ENCODE measurements at places on chromosomes 6 and 20. TPM values are rescaled to one million over a fixed set of nuclear protein-coding genes. Genes with fewer than 3 reads are reported as not detected.

GRCh38 chr20:49268600-49269365 is 9.1 kb downstream of the ZNFX1 start:
- H3K27me3 ChIP-seq: no peaks in the 10 kb centered on the region
- H3K27ac ChIP-seq: no peak overlapping the region
- H3K4me3 ChIP-seq: no peak overlapping the region

DNA sequence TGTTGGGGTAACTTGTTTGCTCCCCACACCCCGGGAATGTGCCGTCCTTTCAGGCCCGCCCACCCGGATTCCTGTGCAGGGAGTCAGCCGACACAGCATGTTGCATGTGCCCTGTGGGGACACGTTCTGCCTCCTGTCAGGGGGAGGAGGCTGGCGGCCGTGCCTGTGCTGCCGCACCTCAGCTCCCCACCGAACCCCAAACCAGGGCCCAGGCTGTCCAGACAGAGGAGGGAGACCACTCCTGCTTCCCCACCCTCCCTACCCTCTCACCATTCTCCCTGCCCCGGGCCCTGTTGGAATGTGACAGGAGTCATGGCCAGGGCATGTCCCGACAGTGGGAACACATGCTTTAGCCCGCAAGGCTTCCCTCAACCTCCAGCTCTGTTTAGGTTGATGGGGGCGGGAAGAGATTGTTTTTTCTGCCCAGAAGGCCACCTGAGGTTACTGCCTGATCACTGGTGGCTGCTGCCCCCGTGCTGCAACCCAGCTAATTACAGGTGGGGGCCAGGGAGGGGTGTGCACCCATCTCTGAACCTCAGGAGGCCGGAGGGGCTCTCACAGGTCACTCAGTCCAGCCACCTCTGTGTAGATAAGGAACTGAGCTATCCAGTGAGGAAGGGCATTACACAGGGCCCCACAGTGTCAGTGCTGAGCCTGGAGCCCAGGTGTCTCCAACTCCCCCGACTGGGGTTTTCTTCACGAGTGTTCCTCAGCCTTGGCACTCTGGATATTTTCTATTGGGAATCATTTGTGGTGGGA is 13.6 kb downstream of the LRRC73 start:
- peaks cover 21% of the 10 kb centered on the region for H3K36me3 ChIP-seq
- no peaks in the 10 kb centered on the region for H3K27me3 ChIP-seq

DNA sequence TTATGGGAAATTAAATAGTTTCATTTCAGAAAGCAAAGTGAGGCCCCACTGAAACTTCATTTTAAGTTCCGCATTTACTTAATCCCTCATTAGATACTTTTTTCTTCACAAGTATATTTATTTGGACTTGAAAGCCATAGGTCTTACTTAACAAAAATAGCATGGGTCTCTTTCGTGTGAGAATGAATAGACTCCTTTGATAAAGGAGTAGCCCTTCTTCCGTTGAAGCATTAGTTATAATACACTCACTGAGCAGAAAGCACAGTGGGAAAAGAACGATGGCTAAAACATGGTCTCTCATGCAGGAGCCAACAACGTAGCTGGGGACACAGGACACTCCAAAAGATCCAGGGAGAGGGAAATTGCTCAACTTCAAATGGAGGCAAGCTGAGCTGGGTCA is 130.4 kb downstream of the SLC23A2 start:
- no peaks in the 10 kb centered on the region for H3K27me3 ChIP-seq
- H3K36me3 ChIP-seq: peaks cover 8% of the 10 kb centered on the region
- no peak overlapping the region for H3K27ac ChIP-seq
- H3K4me1 ChIP-seq: 0 out of 2 replicates have a peak, but pooled peaks cover 3% of the 10 kb centered on the region
- no peak for DNase-seq

DNA sequence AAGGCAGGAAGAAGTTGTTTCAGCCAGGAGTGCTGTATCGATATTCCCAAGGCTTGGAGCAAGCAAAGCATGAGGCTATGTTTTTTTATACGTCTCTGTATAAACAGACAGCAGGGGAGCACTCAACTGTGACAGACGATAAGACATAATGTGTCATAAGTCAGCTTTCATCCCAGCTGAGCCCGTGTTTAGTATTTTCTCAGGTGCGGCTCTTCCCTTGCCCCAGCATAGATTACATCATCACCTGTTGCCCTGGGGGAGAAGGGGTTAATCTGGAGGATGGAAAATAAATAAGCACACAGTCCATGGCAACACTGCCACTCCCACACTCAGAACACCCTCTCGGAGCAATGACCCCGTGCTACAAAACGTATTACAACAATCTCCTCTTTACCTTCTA is 22.1 kb upstream of the KCNK5 start:
- H3K4me3 ChIP-seq: no peak overlapping the region
- H3K36me3 ChIP-seq: peaks cover 15% of the 10 kb centered on the region
- H3K27ac ChIP-seq: no peak overlapping the region
- no peak for DNase-seq

GRCh38 chr20:58981628-58982364 is 740 bp downstream of the NELFCD start:
- no peak for DNase-seq
- H3K27ac ChIP-seq: no peak overlapping the region
- H3K4me3 ChIP-seq: peak overlapping the region; percentile 80
- peaks cover under 1% of the 10 kb centered on the region for H3K27me3 ChIP-seq
- peaks cover 35% of the 10 kb centered on the region for H3K4me1 ChIP-seq

DNA sequence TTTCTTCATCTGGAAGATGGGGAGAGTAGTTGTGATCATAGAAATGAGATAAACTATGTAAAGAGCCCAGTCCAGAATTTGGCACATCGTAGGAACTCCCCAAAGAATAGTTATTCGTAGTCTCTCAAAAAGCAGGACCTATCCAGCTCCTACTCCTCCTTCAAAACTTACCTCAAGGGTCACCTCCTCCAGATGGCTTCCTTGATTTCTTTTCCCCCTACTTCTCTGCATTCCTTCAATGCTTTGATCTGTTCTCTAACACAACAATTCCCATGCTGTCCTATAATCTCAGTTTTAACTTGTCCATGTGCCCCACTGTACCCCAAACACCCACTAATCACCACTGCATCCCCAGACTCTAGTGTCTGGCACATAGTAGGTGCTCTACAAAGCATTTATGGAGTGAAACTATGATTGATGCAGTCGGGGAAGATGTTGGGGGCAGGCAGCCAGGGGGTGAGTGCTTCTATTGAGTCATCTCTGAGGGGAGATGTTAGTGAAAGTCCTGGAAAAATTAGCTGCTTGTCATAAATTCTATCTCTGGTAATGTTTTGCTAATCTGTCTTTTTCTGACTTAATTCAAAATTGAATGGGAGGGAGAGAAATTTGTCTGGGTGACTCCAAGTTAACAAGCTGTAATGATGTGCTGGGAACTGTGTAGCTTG is 181.3 kb upstream of the KCNG1 start:
- no peak for DNase-seq
- H3K27ac ChIP-seq: no peak overlapping the region
- H3K27me3 ChIP-seq: peaks cover 16% of the 10 kb centered on the region
- no peaks in the 10 kb centered on the region for H3K36me3 ChIP-seq

GRCh38 chr6:42783177-42783875 is 1.5 kb downstream of the BICRAL start:
- DNase-seq: peak; percentile 57
- H3K4me1 ChIP-seq: peaks cover 20% of the 10 kb centered on the region
- H3K4me3 ChIP-seq: peak overlapping the region; percentile 93
- H3K27me3 ChIP-seq: no peaks in the 10 kb centered on the region
- H3K27ac ChIP-seq: peak overlapping the region; percentile 97

GRCh38 chr20:38810926-38811630 is 5.6 kb downstream of the PPP1R16B start:
- peaks cover 21% of the 10 kb centered on the region for H3K27me3 ChIP-seq
- DNase-seq: no peak
- H3K27ac ChIP-seq: no peak overlapping the region
- H3K36me3 ChIP-seq: no peaks in the 10 kb centered on the region

- H3K4me3 ChIP-seq: no peak overlapping the region
- no peak for DNase-seq
- H3K27me3 ChIP-seq: no peaks in the 10 kb centered on the region
- no peak overlapping the region for H3K27ac ChIP-seq
Measured at GRCh38 chr6:90559931-90560330, 26.9 kb downstream of the MAP3K7 start.

- peaks cover 5% of the 10 kb centered on the region for H3K36me3 ChIP-seq
- no peak overlapping the region for H3K4me3 ChIP-seq
Measured at GRCh38 chr20:23059846-23060245, 10.4 kb upstream of the THBD start.

DNA sequence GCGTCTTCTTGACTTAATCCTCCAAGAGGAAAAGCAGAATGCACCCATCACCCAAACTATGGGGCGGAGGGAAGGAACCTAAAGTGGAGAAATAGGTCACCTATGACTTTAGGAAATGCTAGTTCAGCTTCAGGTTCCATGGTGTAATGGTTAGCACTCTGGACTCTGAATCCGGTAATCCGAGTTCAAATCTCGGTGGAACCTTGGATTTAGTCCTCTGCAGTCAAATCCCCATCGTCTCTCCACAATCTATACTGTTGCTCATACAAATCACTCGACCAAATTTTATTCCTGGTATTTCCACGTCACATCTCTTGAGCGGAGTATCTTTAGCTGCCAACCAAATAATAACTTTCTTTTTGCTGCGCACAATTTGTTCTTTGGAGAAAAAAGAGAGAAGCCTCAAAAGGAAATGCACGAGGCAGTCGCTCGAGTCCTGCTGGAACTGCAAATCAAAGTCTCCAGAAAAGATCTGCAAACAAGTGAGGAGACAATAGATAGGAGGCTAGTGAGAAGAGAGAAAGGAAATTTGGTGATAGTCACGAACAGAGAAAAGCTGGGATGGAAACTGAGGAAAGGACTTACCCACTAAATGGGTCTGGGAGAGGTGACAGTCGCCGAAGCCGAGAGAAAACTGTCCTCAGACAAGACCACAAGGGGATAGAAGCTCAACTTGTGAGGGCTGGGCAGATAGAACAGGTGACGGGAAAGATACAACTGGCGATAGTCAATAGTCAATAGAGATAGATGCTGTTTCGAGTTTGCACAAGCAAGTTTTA is 16.6 kb downstream of the POM121L2 start:
- peak; percentile 41 for DNase-seq
- H3K36me3 ChIP-seq: no peaks in the 10 kb centered on the region
- peak overlapping the region; percentile 93 for H3K4me3 ChIP-seq
- peaks cover 29% of the 10 kb centered on the region for H3K27me3 ChIP-seq
- H3K27ac ChIP-seq: no peak overlapping the region

GRCh38 chr20:61965606-61966491 is 99.8 kb downstream of the TAF4 start:
- DNase-seq: peak; percentile 71
- no peak overlapping the region for H3K27ac ChIP-seq
- H3K4me3 ChIP-seq: peak overlapping the region; percentile 42
- no peaks in the 10 kb centered on the region for H3K27me3 ChIP-seq

DNA sequence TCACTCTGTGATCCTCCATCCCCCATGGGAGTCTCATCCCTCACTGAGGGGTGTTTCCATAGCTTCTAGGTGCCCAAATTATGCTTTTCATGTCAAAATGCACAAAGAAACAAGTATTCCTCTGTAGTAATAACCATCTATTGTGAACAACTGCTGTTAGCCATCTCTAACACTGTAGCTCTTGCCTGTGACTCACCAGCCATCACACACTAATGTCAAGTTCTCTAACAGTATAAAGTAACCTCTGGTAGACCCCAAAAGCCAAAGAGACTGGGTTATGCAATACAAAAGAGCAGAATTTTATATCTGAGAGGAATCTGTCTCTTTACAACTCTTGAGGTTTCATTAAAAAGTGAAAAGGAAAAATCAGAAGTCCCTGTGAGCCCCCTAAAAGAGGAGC is 25.4 kb upstream of the IYD start:
- peaks cover 6% of the 10 kb centered on the region for H3K4me1 ChIP-seq
- H3K27ac ChIP-seq: no peak overlapping the region
- no peaks in the 10 kb centered on the region for H3K36me3 ChIP-seq
- DNase-seq: no peak
- no peaks in the 10 kb centered on the region for H3K27me3 ChIP-seq

GRCh38 chr6:158143700-158144099 is 24.4 kb downstream of the SERAC1 start:
- no peak overlapping the region for H3K4me3 ChIP-seq
- DNase-seq: peak; percentile 36
- H3K36me3 ChIP-seq: peaks cover 32% of the 10 kb centered on the region
- H3K27ac ChIP-seq: no peak overlapping the region
- no peaks in the 10 kb centered on the region for H3K27me3 ChIP-seq

DNA sequence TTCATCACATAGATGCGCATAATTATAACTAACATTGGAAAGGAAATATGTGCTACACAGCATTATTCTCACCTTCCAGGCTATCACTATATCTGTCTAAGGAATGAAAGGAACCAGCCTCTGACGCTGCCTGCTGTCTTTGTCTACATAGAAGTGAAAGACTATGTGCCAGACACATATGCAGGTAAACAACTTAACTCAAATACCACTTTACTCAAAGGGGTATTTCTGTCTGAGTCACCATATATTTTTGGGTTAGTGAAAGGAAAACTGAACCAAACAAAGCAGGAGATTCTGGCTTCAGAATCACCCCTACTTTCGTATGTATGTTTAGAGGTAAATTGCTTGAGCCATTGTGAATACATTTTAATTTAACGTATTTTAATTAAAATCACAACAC is 328.6 kb upstream of the PLCB4 start:
- H3K27me3 ChIP-seq: no peaks in the 10 kb centered on the region
- DNase-seq: no peak
- H3K27ac ChIP-seq: no peak overlapping the region
- H3K4me1 ChIP-seq: no peaks in the 10 kb centered on the region

GRCh38 chr20:22611636-22612035 is 27.3 kb upstream of the FOXA2 start:
- DNase-seq: no peak
- no peak overlapping the region for H3K27ac ChIP-seq
- H3K27me3 ChIP-seq: peaks cover 5% of the 10 kb centered on the region

GRCh38 chr6:133326584-133326983 is 85.4 kb downstream of the EYA4 start:
- DNase-seq: no peak
- H3K36me3 ChIP-seq: no peaks in the 10 kb centered on the region
- H3K4me3 ChIP-seq: no peak overlapping the region

GRCh38 chr6:127484212-127484863 is 25.1 kb upstream of the KIAA0408 start:
- DNase-seq: no peak
- peak overlapping the region; percentile 99 for H3K27ac ChIP-seq
- no peak overlapping the region for H3K4me3 ChIP-seq
- H3K36me3 ChIP-seq: peaks cover 18% of the 10 kb centered on the region

- H3K4me1 ChIP-seq: peaks cover 85% of the 10 kb centered on the region
- H3K27me3 ChIP-seq: peaks cover 95% of the 10 kb centered on the region
- H3K4me3 ChIP-seq: peak overlapping the region; percentile 85
- H3K36me3 ChIP-seq: no peaks in the 10 kb centered on the region
- peak; percentile 79 for DNase-seq
Measured at GRCh38 chr6:10411971-10412460, 2.9 kb downstream of the TFAP2A start.

- peaks cover 51% of the 10 kb centered on the region for H3K4me1 ChIP-seq
- no peak overlapping the region for H3K27ac ChIP-seq
- H3K4me3 ChIP-seq: peak overlapping the region; percentile 60
- H3K36me3 ChIP-seq: no peaks in the 10 kb centered on the region
- peaks cover 93% of the 10 kb centered on the region for H3K27me3 ChIP-seq
Measured at GRCh38 chr20:21511850-21512633, 1.8 kb downstream of the NKX2-2 start.

- H3K4me3 ChIP-seq: no peak overlapping the region
- H3K4me1 ChIP-seq: peaks cover 28% of the 10 kb centered on the region
- H3K27me3 ChIP-seq: peaks cover 6% of the 10 kb centered on the region
Measured at GRCh38 chr20:61455508-61456215, 203.6 kb downstream of the CDH4 start.

TXLNB gene
- total RNA-seq: 0.07 TPM

ERVFRD-1 gene
- not detected for total RNA-seq

TP53TG5 gene
- 0.85 TPM for total RNA-seq

GRM1 gene
- total RNA-seq: 0.41 TPM

ATP6V1G2 gene
- 2.7 TPM for total RNA-seq

LY6G6F gene
- not detected for total RNA-seq

SIM1 gene
- total RNA-seq: 0.11 TPM

PRL gene
- not detected for total RNA-seq

ENPP4 gene
- 2.8 TPM for total RNA-seq

HLA-DQA1 gene
- 0.92 TPM for total RNA-seq
